ENCODE measurements at places on chromosomes 11 and 22.
A peak's percentile ranks its signal among the peaks of the same experiment; 100 is the strongest.

DNA sequence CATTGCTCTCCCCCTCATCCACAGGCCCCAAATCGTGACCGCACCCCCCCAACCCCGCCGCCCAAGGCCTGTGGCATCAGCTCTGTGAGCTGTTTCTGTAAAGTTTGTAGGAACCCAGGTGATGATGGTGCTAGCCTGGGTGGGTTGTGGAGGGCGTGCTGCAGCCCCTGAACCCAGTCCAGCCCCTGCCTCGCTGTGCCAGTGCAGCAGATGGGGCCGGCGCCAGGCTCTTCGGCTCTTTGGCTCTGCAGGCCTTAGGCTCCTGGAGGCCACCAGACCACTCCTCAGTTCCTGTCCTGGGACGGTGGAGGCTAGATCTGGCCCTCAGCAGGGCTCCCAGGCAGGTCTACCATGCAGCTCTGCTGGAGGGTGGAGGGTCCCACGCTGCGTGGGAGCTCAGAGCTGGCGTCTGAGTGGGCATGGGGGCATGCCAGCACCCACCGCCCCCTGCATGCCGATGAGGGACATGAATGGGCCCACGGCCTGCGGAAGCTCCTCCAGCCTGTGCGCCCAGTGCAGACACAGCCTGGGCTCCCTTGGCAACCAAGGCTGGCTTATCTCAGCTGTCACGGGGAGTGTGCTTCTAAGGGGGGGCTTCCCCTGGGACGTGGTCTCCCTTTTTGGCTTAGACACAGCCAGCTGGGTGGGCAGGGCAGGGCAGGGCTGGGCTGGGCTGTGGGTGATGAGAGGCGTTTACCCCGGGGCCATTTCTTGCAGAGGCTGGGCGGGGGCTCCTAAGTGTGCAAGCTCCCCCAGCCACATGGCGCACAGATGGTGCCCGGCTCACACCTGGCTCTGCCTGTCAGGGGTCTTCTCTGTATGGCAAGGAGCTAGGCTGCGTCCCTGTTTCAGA is 1187.6 kb downstream of the BRD1 start:
- no peak for DNase-seq

DNA sequence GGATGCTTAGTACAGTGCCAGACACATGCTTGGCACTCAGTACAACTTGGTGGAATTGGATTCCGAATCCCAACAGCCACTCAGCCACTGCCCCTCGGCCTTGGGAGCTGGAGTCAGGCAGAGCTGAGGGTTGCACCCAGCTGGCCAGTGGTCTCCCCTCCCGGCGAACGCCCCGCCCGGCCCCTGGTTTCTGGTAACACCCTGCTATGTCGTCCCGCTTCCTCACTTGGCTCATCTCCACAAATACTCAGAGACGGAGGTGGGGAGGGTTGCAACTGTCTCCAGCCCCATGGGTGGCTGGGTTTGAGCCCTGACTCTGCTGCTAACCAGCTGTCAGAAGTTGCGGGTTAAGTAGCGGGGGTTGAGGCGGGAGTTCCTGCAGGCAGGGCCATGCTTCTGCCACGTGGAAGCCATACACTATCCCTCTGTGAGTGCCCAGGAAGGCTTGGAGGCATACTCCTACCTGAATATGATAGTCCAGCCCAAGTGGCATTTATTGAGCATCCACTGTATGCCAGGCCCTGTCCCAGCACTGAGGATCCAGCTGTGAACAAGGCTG is 67.1 kb downstream of the GRIK4 start:
- no peak for DNase-seq

DNA sequence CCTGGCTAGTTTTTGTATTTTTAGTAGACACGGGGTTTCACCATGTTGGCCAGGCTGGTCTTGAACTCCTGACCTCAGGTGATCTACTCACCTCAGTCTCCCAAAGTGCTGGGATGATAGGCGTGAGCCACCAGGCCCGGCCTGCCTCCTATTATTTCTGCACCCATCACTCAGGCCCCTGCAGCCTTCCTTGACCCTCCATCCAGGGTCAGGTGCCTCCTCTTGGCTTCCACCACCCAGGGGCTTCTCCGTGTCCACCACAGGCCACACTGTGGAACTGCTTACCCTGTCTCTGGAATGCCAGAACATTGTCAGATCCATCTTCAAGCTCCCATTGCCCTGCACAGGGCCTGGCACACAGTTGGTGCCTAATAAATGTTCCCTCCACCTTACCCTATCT is 75.4 kb upstream of the RTL6 start:
- no peak for DNase-seq

DNA sequence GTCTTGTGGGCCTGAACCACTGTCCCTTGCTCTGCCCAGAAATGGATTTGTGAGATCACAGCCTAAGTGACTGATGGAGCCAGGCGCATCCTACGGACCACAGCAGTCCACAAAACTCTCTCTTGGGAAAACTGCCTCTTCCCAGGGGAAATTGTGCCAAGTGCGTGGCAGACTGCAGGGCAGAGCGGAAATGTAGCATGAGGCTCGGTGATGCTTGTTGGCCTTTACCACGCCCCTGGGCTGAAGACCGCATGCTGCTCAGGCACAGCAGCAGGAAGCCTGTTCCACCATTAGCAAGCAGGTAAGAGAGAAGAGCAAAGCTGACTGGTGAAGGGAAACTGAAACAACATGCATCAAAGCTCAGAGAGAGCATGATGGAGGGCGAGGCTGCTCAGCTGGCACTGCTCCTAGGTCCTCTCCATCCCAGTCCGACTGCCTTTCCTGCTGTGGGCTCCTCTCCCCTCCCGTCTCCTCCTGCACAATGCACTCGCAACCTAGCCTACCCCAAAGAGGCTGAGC is 26.5 kb upstream of the SCARF2 start:
- DNase-seq, result peak; percentile 37

DNA sequence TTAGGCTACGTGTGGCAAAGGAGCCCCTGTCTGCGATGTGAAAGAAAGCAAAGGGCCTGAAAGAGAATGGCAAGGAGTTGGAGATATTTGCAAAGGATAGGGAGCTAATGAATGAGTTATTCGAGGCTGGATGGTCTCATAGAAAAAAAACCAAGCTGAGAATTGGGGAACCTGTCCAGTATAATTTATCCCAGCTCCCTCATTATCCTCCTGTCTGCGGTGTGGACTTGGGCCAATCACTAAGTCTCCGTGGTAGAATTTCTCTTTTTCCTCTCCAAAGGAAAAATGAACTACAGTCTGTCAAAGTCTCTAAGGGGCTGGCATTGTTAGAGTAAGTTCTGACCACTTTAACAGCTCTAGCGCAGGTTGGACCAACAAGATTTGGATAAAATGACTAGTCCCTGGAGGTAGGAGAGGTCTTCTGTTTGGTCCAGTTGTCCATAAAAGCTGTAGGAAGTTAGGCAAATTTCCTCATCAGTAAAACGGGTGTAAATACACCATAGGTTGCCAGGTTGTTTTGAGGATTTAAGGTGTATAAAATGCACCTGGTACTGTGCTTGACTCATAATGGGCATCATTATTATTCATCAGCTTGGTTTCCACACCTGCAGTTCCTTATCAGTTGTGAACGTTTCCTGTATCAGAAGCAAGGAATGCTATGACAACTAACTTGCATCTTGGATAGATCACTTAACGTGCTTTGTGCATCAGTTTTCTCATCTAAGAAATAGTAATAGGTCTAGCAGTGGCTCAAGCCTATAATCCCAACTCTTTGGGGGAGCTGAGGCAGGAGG is 10.3 kb upstream of the CDON start:
- DNase-seq, result no peak

DNA sequence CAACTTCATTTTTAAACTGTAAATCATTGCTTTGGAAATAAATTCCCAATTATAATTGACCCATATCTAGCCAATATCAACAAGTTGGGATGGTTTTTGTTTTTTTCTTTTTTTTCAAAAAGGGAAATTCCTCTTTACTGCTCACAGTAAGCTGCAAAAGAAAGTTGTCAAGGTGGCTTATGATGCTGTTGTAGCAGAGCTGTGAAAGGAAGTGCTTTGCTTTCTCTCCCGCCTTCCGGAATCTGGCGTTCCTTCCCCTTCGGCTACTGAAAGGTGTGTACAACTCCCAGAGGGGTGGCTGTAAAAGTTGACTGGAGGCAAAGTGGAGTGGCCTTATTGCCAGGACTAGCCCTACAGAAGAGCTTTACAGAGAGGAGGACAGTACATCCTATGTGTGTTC is 16.2 kb upstream of the ADSL start:
- DNase-seq, result no peak

DNA sequence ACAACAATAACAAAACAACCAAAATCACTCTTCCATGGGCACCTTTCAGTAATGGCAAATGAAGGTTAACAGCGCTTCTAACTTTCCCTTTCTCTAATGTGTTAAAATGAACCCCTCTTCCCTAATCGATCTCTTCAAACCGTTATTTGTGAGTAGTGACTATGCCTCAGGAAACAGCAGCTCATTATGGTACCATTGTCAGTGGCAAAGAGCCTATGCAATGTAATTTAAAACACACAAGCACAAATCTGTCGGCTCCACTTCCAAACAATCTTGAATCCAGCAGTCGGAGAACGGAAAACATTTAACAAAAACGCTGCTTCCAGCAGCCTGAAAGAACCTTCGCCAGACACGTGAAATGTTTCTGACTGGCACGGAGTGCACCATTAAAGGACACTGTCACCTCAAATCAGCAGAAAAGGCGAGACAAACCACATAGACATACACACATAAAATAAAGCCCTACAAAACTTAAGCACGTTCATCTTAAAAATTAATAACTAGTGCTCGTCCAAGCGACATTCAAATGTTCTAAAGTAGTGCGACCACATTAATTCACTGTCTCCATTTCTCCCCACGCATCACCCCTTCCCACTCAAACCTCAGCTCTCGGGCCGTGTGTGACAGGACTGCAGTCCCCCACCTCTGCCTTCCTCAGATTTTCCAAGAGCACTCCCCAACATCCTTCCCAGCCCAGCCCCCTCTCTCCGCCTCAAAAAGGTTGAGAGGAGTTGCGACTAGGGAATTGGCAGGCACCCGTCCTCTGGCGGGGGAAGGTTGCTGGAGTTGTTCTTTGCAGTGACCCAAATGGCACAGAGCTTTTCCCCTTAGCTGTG is 748 bp downstream of the RAB30 start:
- peak; percentile 20 for DNase-seq

DNA sequence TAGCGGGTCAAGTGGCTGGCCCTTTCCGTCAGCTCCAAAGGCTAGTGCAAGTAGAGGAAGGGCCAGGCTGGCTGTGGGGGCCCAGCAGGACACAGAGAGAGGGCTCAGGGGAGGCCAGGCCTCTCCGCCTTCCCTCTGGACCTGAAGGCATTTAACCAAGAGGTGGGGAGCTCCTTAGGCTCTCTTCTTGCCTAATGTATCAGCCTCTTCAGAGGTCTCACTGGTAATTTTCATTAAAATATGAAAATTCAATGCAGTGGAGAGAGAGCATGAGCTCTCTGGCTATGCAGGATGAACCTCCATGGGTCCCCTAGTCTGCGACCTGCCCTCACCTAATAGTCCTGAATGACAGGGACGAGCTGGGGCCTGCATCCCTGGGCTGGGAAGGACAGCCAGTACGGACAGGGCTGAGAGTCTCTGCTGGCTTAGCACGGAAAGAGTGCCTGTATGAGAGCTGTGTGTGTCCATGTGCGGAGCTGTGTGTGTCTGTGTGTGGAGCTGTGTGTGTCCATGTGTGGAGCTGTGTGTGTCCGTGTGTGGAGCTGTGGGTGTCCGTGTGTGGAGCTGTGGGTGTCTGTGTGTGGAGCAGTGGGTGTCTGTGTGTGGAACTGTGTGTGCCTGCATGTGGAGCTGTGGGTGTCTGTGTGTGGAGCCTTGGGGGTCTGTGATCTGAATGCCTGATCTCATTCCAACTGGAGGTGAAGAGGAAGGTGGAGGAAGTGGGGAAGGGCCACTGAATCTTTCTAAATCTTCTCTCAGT is 2.4 kb downstream of the ALX4 start:
- no peak for DNase-seq

GRCh38 chr11:12867531-12867930 is 141.6 kb upstream of the RASSF10 start:
- DNase-seq, result no peak

DNA sequence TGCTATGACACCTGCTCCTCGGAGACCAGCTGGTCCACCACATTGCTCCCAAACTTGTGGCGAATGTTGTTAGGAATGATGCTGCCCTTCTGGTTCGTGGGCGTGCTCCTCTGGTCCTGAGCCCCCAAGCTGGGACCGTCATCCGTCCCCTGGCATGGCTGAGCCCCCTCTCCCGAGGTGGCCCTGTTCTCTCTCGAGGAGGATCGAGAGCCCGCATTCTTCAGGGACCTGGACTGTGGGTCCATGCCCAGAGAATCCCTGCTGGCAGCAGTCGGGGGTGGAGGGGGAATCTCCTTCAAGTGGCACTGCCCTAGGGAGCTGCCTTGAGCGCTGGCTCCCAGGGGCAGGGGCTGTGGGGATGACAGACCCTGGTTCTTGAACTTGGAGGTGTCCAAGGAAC is 17.4 kb downstream of the TST start:
- no peak for DNase-seq

DNA sequence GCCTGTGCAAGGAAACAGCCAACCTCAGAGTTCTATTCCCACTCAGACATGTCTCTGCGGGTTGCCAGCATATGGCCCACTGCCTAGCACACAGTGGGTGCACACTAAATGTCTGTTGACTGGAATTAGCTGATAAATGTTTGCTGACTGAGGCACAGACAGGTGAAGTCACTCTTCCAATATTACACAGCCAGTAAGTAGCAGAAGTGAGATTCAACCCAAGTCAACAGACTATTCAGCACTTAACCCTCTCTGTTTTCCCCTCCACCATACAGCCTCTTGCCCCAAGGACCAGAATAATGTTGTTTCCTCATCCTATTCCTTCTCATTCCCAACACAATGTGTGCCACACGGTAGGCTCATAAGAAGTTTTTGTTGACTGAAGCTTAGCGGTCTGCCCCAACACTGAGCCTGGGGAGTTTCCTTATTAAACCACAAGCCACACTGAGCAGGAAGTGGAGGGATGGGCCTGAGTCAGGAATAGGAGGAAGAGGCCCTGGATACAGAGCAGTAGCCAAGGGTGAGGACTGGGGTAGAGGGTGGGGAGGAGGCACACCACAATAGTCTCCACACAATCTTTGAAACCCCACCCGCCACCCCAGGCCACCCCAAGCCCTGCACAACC is 15.7 kb upstream of the IL10RA start:
- no peak for DNase-seq

DNA sequence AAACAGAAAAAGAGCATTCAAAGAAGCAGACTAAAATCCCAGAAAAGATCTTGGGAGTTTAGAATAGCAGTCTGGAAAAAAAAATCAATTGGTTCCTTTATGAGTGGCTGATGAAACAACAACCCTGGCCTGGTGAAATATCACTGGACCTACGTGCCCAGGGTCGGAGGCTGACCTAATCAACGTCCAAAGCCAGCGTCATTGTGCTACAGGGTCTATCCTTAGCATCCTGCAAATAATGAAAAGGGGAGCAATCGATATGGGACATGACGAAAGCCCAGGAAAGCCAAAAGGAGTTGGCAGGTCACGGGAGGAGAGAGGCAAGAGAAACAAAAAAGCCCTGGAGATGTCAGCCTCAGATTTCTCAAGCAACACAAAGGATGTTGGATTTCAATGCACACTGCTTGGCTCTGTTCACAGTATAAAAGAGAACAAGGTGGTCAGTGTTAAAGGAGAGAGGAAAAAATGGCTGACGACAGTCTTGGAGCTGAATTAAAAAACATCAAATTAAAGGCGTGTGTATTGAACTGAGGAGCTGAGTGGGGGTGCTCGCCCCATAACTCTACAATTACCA is 148.8 kb downstream of the BLID start:
- DNase-seq, result no peak

Data from stimulated activated CD4-positive, alpha-beta T cell treated with anti-CD3 and anti-CD28 coated beads, Interleukin-12 subunit alpha, Interleukin-12 subunit beta, amount 100 ng/mL, for 4 hours (primary cell).